ENCODE measurements at places on chromosomes 7 and 10.

DNA sequence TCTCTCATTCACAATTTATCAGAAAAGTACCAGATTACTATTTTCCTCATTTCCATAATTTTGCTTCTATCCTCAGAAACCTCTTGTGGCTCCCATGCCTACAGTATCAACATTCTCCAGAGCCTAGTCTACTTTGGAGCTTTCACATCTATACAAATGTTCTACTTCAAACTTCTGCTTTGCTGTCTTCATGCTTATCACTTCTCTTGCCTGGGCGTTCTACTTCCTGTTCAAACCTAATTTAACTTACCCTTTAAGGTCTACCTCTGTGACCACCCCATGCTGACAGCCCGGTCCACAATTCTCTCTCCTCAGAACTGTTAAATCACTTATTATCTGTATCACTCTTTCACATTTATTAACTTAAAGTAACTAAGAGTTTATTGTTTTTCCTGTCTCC lies 6.1 kb upstream of the PTPN12 start:
- peak; percentile 47 for DNase-seq

GRCh38 chr7:107370816-107371215 lies 99.0 kb upstream of the GPR22 start:
- no peak for DNase-seq

GRCh38 chr10:113153493-113154102 lies 203.6 kb downstream of the TCF7L2 start:
- DNase-seq = no peak

GRCh38 chr10:613271-614138 lies 76.0 kb downstream of the DIP2C start:
- DNase-seq = no peak

GRCh38 chr10:59557642-59558041 lies 152.0 kb downstream of the SLC16A9 start:
- DNase-seq = no peak
